ENCODE measurements at places on chromosomes 6 and 20.

DNA sequence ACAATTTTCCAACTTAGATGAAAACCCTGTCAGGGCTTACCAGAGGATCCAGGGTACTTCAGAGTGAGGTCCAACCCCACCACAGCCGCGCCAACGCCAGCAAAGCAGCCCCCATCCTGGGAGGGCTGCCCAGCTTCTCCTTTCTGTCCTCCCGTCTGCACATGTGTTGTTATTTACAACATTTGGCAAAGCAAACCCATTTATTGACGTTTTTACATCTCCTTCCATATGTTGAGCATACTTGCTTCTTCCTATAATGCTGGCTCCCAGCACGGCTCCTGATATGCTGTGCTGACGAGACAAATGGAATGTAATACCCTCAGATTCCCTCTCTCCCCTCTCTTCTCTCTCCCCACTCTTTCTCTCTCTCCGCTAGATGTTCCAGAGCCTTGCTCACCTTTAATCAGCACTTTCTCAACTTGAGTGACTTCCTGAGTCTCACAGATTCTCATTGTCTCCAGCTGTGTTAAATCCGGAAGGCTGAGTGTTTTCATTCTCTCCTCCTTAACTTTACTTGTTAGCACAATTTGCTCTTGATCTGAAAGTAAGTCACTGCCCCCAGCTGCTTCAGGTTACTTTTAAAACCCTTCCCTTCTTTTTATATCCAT is 22.7 kb downstream of the RCAN2 start:
- DNase-seq = no peak

DNA sequence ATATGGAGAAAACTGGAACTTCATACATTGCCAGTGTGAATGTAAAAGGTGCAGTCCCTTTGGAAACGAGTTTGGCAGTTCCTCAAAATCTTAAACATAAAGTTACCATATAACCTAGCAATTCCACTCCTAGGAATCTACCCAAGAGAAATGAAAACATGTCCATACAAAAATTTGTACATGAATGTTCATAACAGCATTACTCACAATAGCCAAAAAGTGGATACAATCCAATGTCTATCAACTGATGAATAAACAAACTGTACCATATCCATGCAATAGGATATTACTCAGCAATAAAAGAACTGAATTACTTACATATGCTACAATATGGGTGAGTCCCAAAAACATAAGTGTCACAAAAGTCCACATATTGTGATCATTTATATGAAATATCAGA is 48.7 kb upstream of the ERVFRD-1 start:
- no peak for DNase-seq

- no peak for DNase-seq
Measured at GRCh38 chr6:1470040-1470439, 80.7 kb downstream of the FOXF2 start.

- DNase-seq = no peak
Measured at GRCh38 chr20:58817748-58818147, 33.0 kb downstream of the GNAS-AS1 start.

DNA sequence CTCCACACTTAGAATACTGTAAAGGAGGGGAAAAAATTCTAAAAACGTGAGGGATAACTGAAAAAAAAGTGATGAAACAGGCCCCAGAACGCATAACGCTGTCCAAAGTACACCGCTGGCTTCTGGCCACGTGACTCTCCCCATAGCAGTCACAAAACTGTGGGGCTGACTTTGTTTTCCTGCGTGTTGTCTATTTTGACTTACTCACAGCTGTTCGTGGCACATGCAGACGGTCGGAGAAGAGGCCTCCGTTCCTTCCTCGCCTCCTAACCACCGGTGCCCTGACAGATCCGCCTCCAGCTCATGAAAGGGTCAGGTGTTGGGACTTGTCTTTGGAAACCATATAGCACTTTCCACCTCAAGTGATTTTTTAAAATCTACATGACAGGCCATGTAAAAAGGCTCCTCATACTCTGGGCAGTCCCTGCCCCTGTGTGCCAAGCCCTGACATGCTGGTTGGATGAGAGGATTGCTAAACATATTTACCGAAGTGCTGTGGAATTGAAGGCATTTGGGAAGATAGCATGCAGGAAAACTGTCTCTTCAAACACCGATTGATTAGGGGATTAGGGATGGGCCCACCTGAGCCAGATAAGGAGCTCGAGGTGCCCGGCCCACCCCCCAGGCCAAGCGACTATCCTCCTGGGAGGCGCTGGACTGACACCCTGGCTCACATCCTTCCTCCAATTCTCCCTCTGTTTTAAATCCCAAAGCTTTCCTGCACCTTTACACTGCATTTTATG is 54.8 kb downstream of the DACT2 start:
- no peak for DNase-seq

DNA sequence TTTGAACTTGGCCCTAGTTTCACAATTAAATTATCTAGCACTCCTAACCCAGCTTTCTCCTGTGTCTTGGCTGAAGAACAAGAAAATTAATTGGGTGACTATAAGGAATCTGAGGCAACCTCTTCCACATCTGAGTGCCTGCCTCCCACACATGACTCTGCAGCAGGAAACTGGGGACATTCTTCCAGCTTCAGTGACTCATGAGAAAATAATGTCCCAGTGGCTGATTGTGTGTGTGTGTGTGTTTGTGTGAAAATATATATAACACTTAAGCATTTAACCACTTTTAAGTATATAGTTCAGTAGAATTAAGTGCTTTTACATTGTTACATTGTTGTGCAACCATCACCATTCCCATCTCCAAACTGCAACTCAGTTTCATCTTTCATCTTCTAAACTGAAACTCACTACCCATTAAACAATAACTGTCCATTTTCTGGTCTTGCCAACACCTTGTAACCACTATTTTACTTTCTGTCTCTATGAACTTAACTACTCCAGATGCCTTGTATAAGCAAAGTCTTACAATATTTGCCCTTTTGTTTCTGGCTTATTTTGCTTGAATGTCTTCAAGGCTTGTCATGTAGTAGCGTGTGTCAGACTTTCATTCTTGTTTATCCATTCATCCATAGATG is 8.7 kb downstream of the TRIM38 start:
- DNase-seq = no peak

DNA sequence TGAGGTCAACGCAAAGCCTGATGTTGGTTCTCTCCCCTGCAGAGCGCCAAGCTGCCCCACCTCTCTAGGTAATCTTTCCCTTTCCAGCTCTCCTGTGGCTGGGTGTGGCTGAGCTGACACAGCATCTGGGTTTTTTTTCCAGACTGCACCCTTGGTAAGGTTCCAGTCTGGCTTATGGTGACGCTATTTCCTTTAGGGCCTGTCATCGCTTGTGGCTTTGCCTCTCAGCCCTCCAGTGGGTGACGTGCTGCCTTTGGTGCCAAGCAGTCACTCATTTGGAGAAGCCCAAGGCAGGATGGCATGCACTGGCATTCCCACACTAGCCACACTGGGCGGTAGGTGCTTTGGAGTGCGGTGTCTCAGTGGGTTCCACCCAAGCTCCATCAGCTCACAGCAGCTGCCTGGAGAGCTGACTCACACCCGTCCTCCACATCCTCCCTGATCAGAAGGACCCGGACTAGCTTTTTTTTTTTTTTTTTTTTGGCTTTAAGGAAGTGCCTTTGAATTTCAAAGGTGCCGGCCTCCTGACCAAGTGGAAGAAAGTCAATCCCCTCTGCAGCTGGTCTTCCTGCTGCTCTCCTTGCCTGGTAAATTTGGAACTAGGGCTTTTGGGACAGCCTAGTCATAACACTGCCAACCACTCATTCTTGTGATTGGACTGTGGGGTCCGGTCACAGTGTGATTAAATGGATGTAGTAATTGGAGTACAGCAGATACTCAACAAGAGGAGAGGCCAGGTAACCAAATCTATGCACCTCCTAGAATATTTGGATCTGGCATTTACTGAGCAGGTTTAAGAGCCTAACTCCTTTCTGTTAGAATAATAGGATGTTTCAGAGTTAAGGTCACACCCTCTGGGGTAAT is 153.6 kb downstream of the CD83 start:
- DNase-seq = no peak

DNA sequence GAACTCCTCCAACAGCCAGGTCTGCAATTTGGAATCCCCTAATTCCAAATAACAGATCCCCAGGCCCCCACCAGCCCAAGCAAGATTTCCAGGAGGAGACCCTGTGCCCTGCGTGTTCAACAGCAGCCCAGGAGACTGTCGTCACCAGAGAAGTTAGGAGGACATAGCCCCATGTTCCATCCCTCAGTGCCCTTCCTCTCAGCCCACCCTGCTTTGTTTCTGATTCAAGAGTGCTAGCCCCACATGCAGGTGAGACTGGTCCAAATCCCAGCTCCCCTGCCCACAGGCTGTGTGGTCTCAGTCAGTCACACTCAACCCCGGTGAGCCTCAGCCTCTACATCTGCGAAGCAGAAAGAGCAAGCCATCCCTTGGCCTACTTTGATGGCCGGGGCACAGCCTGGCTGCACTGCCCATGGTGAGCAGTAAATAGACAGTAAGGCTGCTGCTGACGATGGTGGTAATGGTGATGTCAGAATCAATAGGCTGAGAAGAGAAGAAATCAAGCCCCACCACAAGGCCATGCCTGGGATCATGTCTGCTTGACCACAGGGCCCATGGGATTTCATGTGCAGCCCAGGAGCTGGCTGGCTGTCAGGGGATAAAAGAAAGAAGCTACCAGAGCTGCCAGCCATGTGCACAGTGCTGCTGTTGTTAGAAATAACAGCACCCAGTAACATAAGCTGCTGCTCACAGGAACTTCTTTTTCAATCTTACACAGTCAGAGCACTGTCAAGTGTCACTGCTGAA is 51.5 kb upstream of the NXT1 start:
- no peak for DNase-seq

- DNase-seq = no peak
Measured at GRCh38 chr6:69609836-69610472, 186.9 kb downstream of the LMBRD1 start.

GRCh38 chr6:23002044-23002619 is 432.8 kb downstream of the HDGFL1 start:
- DNase-seq = no peak

GRCh38 chr20:58438970-58439808 is 50.2 kb downstream of the VAPB start:
- DNase-seq = no peak

- DNase-seq = no peak
Measured at GRCh38 chr6:3899970-3900439, 50.8 kb downstream of the FAM50B start.

- DNase-seq = no peak
Measured at GRCh38 chr6:77034161-77034560, 429.1 kb downstream of the HTR1B start.

- no peak for DNase-seq
Measured at GRCh38 chr6:142822842-142823241, 122.1 kb downstream of the HIVEP2 start.

DNA sequence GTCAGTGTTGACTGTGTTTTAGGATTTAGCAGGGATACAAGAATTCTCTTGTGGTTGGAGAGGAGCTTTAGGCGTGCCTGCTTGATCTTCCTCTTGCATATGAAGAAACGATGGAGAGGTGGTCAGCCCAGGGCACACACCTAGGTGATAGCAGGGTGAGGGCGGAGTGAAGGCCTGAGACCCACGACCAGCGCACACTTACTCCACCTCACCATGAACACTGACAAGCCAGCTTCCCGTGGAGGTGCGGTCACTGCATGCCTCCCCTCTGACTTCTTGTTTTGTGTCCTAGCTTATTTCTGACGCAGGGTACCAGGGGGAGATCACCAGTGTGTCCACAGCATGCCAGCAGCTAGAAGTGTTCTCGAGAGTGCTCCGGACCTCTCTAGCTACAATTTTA is 8.1 kb downstream of the NELFCD start:
- DNase-seq = peak; percentile 5

GRCh38 chr6:170276369-170277057 is 14.4 kb downstream of the DLL1 start:
- DNase-seq = no peak

Measured in dorsolateral prefrontal cortex (tissue), 122 donors.